ENCODE measurements at places on chromosomes 2 and 18.
A peak's percentile ranks its signal among the peaks of the same experiment; 100 is the strongest.

DNA sequence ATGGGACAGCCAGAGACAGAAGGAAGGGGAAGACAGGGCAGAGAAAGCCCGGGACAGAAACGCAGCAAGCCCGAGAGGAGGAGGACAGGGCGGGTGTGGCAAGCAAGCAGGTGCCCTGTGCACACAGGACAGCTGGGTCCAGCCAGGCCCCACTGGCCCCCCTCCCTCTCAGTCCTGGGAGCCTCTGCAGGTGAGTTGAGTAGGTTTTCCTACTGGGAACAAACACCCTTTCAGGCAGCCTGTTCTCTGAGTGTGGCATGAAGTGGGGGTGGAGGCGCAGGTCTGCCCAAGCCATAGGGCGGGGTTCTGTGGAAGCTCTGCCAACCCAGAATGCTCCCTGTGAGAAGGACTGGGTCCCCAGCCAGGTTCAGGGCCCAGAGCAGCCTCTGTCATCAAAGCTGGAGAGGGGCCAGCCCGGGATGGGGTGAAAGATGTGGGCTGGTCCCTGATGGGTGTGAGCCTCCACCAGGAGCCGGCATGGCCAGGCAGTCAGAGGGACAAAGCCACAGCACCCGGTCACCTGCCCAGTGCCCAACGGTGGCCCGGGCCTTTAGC is 129.4 kb downstream of the TFCP2L1 start:
- DNase-seq: no peak

DNA sequence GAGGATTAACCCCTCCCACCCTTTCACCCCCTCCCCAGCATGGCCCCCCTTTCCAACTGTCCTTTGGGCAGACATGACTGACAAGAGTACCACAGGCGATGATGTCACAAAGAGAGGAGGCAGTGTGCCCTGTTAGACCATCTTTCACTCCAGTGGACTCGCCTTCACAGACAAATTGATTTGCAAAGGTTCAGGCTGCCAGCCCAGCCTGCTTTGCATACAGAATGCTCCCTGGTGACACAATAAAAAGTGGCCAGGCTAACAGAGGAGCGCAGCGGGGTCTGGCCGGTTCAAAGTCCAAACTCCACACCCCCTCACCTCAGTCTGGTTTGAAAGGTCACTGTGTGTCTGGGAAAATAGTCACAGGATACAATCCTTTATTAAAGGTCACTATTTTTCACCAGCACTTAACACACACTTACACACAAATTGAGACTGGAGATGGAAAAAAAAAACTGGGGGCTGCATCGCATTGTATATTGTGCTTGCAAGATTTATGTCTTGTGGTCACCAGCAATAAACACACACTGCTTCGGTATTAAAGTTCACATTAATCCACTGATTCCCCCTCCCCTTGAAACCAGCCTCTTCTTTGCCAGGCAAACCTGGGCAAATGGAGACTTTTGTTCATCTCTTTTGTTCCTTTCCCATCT is 236.9 kb downstream of the BCL11A start:
- DNase-seq: no peak

DNA sequence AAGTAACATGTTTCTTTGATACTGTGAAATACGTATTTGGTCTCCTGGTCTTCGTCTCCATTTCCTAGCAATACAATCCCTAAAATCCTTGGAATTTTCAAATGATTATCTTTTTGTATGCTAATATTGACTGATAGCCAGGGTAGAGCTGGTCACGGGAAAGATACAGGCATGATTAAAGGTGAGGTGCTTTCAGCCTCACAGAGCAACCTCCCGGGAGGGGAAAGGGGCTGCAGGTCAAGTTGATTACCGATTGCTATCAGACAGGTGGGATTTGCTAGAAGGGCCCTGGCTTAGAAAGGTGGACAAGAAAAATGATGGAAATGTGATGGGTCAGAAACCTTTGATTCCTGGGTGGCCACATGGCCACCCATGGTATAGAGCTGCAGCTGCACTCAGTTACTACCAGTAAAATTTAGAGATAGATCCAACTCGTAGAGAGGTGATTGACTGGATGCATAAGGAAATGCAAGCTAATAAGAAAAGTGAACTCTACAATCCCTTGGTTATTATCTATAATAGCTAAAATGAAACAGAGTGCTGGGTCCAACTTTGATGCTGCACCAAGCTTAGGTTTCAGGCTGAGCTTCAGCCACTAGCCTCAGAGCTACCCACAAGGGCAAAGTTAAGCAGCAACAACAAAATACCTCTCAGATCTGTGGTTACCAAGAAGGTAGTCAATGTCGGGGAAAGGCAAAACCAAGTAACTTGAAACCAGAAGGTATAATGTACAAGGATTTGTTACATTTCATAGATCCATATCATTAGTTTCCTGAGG is 15.3 kb downstream of the YPEL5 start:
- no peak for DNase-seq

GRCh38 chr2:104332731-104333130 is 521.2 kb upstream of the POU3F3 start:
- no peak for DNase-seq

DNA sequence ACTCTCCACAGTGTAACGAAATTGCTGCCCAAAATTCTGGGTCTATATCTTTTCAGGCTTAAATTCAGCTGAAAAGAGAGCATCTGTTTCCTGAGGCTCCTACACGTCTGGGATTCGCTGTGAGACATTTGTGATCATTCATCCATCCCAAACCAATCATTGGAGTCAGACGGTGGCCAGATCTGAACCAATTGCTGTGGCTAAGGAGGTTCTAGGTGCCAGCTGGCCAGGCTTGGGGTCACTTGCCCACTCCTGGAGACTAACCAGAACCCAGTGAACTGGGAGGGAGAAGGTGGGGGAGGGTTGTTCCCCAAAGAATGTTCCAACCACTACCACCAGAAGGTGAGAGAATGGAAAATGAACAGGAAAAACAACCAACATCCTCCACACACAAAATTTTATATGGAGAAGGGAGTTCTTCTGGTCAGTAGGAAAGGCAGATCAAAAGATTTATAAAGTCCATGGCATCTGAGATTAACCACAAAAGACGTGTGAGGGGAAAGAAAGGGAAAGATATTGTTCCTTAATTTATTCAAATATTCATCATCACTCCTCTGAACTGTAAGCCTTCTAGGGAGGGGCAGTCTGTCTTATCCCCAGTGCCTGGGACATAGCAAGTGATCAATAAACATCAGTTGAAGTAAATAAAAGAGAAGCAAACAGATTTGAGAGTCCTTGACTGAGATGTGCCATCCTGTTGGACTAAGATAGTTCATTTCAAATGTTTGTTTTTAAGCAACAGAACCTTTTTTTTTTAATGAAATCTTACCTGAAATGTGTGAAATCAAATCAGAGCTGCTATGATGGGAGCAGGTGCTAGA is 3.0 kb upstream of the RTKN start:
- DNase-seq: no peak

GRCh38 chr2:223929571-223930102 is 15.5 kb downstream of the WDFY1 start:
- DNase-seq: no peak

DNA sequence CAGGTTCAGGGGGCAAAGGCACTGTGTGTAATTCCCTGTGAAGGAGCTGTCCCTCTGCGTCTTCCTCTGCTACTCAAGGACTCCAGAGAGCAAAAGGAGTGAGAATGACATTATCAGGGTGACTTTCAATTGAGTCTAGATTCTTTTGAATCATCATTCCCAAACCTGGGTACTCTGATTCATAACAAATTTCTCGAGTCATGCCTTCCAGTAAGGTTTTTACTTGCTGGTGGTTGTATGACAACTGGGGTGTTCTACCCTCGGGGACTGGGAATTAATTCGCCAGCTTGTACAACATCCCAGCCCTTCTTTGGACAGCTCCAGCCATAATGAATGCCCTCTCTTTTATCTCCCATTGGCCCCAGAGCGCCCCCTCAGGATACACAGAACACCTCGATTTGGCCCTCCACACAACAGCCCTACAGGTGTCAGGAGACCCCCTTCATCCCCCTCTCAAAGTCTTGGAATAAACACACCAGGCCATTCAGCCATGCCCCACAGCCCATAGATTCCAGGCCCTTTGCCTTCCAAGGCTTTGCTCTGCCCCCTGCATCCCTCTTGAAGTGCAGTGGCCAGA is 254.5 kb downstream of the KLHL29 start:
- DNase-seq: no peak

DNA sequence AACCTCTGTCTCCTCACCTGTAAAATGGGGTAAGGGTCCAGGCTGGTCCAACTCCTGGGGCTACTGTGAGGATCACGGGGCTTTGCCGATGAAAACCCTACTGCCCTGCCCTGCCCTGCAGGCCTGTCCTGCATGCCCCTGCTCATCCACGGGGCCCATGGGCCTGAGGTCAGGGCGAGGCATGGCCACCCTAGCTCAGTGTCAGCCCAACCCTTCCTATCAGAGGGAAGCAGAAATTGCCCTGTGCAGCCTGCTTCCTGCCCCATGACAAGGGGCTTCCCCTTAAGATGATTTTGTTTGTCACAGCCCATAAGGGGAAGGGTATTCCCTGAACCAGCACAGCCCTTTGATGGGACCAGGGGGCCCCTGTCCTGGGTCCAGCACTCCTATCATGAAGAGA is 353.6 kb upstream of the ID2 start:
- no peak for DNase-seq

GRCh38 chr18:57095884-57096283 is 51.0 kb upstream of the BOD1L2 start:
- DNase-seq: peak; percentile 39

DNA sequence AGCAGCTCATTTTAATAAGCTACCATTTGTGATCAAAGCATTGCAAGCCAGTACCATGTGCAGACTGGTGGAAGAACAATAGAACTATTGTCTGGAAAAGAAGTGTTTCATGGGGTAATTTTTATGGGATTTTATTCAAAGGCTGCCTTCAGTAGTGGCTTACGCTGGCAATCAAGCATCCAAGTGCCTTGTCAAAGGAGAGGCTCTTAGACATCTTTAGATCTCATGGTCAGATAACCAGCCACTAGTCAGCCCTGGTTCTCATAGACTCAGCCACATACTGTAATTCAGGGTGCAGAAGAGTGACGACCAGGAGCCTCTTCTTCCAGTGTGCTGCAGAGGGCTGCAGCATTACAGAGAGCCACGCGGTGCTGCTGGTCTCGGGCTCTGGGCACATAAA is 98.5 kb upstream of the NOSTRIN start:
- DNase-seq: peak; percentile 93

- peak; percentile 87 for DNase-seq
Measured at GRCh38 chr2:124283096-124283495, 258.0 kb downstream of the CNTNAP5 start.

DNA sequence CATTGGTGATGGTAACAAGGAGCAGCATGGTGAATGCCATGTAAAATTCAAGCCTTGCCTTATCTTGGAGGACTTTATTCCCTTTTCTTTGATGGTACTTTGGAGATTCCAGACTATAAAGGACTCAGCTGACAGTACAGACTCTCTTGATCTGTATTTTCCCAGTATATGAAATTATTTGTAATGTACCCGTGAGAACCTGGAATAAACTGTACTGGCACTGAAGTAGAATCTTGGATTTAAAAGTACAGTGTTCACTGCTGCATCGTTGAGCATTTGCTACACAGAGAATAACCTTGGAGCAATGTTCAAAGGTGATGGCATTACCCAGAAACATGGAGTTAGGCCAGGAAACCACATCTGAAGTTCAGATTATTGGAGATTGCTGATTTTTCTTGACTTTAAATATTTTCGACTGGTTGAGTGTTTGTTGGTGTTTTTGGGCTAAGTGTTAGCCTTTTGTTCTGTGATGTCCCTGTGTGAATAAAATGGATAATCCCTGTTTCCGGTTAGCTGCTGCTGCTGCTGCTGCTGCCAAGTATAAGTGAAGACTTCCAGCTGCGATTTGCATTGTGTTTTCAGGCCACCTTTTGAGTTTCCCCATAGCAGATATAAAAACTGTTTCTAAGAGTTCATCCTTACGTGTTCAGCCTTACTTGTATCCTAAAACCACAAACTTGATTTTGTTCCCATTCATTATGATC is 122.0 kb downstream of the SPTBN1 start:
- DNase-seq: no peak

DNA sequence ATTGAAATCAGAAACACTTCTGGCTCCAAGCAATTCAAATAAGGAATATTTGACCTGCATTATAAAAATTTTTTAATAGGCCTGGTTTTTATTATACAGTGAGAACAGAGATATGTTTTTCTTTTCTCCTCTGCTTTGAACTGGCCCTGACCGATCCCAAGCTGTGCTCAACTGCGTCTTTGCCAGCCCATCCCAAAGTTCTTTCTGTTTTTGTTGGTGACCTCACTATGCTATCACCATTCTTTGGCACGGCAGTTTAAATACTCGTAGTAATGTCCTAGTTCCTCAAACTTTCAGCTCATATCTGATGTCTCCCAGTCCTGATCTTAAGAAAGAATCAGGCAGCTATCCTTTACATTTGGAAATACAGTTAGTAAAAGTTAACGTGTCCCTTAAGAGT is 42.3 kb upstream of the NETO1 start:
- DNase-seq: no peak

GRCh38 chr2:172098650-172099471 is 3.8 kb downstream of the DLX2 start:
- no peak for DNase-seq

DNA sequence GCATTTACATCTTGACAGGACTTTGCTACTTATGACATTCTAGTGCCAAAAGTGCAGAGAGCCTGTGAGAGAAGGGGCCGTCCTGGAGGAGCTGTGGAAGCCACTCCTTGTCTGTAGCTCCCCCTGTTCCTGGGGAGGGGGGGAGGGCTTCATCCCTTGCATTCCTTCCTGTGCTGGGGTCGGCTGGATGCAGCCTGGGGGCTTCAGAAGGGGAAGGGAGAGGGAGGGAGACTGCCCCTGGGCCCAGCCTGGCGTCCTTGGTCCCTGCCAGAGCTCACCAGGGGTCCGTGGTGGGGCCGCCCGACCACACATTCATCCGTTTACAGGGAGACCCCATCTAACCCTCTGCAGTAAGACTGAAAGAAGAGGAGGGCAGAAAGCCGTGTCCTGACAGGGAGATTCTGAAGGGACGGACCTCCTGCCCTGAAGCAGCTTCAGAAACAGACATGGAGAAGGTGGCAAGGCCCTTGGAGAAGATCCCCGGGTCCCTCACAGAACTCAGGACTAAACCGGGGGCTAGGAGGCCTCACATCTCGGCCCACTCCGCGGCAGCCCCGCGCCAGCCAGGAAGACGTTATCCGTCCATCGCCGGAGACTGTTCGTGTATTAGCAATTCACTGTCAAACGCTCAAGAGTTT is 258.3 kb upstream of the SALL3 start:
- no peak for DNase-seq

GRCh38 chr2:39608686-39609441 is 56.9 kb upstream of the TMEM178A start:
- no peak for DNase-seq

GRCh38 chr2:221202431-221202830 is 369.7 kb downstream of the EPHA4 start:
- peak; percentile 79 for DNase-seq

DNA sequence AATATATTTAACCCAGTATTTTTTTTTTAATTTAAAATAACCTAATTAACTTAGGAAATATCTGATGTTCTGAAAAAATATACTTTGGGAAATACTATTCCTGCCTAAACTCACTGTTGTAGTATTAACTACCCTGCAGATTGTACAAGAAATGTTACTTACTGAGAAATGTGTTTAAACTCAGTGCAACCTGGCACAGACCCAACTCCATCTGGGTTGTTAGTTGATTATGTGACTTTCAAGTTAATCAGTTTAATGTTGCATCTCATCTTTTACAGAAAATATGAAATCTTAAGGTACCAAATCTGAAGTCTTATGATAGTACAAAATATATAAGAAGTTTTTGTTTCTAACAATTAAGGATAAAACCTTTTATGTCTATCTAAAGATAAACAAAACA is 27.3 kb downstream of the VAPA start:
- no peak for DNase-seq

- no peak for DNase-seq
Measured at GRCh38 chr2:237324837-237325236, 89.1 kb downstream of the COL6A3 start.

GRCh38 chr2:129178356-129178755 is 801.1 kb upstream of the RAB6C start:
- no peak for DNase-seq

All from DMS79 (cell line).